ENCODE measurements at places on chromosomes 11 and 22.

DNA sequence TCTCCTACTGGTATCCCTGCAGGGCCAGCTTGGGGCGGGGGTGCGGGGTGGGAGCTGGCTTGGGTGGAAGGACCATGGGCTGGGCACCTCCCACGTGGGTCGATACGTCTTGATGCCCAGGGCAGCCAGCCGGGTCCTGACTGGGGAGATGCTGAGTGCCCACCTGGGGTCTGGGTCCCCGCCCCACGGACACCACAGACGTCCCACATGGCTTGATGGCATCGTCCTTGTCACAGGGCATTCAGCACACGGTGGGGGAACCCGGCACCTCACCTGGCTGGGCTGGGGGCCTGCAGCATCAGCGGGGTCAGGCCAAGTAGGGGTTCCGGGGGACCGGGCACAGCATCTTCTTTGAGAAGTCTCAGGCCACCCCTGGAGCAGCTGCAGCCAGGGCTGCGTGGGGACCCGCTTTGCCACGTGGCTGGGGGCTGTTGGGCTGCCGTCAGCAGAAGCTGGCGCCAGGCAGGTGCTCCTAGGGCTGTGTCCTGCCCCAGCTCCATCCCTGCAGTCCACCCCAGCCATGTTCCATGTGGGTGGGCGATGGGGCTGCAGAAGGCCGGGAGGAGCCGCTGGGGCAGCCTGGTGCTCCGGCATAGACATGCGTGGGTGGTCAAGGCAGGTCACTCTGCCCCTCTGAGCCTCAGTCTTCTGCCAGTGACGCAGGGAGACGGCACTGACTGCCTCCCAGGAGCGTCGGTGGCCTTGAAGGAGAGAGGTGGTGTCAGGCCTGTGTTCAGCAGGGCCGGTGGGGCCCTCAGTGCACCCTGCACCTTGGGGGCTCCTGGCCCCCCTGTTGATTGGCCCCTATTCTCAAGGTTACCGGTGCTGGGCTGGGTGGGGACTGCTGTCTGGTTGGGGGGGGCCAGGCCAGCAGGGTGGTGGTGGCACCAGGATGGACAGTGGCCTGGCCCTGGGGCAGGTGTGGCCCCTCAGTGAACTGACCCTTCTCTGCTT, 8.4 kb downstream of the SELENOO start:
- DNase-seq, result peak; percentile 5

GRCh38 chr22:42856179-42856864, 751 bp downstream of the ARFGAP3 start:
- peak; percentile 64 for DNase-seq

DNA sequence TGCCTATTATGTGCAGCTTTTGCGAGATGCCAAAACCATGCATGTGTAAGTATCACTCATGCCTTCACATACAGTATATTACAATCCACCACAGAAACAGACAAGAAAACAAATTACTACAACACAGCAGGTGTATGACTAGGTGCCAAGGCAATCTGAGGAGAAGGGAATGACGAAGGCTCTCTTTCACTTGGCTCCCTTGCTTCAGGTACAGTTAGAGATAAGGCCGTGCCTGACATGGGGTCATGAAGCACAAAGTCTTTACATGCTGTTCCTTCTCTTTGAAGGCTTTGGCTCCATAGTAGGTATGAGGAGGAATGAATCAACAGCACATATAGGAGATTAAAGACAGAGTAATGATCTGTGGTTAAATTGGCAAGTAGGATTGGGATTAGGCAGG, 65.2 kb upstream of the FSHB start:
- DNase-seq, result no peak

DNA sequence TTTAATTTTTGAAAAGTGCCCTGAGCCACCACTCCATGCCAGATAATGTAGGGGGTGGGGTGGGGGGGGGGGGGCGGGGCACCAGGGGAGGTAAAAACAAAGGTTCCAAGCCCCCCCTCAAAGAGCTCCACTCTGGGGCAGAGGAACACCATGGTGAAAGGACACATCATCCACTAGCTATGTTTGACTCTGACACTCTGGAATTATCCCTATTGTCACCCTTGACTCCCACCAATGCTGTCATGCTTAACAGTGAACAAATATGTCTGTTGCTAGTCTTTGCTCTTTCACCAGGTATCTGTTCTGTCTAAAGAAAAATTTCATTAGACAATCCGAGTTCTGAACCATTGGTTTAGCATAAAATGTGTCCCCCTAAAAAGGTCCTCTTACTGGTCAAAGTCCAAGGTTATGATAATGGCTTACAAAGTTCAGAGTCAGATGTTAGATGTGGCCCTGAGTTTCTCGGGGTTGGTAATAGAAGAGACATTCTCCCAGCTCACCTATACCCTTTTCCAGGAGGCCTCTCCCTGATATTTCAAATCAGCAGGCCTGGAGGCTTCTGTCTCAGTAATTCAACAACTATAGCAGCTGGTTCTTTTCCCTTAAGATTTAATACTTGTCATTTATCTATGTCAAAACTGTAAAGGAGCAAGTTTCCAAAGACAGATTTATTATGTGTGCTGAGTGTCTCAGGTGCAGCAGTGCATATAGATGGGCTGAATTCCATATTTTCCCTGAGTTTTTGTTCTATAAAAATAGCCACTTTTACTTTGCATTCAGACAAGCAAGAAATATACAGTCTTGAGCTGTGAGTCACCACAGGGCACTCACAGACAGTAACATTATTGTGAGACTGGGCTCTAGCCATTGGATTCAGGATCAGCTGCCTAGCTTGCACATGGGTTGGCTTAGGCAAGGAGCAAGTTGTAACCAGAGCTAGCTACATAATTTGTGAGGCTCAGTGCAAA, 174.1 kb downstream of the CSNK2A3 start:
- no peak for DNase-seq

GRCh38 chr11:113384551-113384950, 3.0 kb upstream of the ANKK1 start:
- DNase-seq, result no peak

- DNase-seq, result no peak
These were observed 62.4 kb downstream of the PARVB start for GRCh38 chr22:44086271-44087088.

GRCh38 chr11:96218901-96219300, 124.1 kb downstream of the MAML2 start:
- no peak for DNase-seq

DNA sequence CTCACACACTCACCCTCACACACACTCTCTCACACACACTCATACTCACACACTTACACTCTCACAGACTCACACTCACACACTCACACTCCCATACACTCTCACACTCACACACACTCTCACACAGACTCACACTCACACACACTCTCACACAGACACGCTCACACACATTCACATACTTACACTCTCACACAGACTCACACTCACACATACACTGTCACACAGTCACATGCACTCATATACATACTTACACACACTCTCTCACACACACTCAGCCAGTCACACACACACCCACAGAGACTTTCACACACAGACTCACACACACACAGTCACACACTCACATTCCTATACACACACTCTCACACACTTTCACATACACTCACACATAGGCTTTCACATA, 1478.8 kb downstream of the BRD1 start:
- DNase-seq, result no peak

DNA sequence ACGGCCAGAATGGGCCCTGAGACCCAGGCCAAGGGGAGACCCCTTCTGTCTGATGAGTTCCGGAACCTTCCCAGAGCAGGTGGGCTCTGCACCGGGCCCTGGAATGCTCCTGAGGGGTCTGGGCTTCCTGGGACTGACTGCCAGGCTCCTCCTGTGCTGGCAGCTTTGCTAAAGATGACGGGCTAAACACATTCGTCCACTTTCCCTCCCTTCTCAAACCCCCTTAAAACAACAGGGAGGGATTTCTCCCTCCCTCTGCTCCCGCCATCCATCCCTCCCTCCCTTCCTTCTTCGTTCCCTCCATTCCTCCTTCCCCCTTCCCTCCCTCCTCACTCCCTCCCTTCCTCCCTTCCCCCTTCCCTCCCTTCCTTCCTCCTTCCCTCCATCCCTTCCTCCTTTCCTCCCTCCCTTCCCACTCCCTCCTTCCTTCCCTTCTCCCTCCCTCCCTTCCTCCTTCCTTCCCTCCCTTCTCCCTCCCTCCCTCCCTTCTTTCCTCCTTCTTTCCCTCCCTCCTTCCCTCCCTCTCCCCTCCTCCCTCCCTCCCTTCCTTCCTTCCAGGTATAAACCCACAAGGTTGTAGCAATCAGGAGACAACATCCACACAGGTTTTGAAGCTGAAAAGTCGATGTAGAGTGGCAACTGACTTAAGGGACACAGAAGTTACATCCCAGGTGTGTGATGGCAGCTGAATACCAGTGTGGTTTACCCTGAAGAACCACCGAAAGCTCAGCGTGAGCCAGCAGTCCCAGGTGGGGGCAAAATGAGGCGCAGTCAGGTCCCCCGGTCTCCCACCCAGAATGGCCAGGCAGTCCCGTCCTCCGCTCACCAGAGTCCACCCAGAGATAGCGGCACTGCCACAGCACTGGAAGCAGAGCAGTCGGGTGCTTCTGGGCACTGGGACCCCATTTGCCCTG, 18.8 kb upstream of the MGAT3 start:
- peak; percentile 61 for DNase-seq

- DNase-seq, result no peak
These were observed 4.5 kb downstream of the INPP5J start for GRCh38 chr22:31127181-31127772.

GRCh38 chr11:8362899-8363298, 99.2 kb upstream of the LMO1 start:
- no peak for DNase-seq

GRCh38 chr11:18012122-18012905, 533 bp downstream of the SERGEF start:
- peak; percentile 31 for DNase-seq

- no peak for DNase-seq
These were observed 42.4 kb upstream of the API5 start for GRCh38 chr11:43269254-43269918.

DNA sequence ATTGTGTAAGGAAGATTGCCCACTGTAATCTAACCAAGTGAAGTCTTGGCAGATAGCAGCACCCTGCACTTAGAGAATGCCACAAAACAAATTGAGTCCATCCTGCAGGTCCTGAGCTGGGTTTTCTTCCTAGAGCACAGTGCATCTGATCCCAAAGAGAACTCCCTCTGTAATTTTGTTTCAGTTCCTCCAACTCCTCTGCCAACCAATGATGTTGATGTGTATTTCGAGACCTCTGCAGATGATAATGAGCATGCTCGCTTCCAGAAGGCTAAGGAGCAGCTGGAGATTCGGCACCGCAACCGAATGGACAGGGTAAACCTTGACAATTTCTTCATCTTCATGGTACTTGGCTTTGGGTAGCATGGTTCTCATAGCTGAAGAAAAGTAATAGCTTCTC, 33.1 kb upstream of the ST14 start:
- DNase-seq, result no peak

- no peak for DNase-seq
These were observed 18.6 kb downstream of the CTTN start for GRCh38 chr11:70416881-70417280.

- no peak for DNase-seq
These were observed 41.1 kb downstream of the KCNC1 start for GRCh38 chr11:17775507-17776211.

DNA sequence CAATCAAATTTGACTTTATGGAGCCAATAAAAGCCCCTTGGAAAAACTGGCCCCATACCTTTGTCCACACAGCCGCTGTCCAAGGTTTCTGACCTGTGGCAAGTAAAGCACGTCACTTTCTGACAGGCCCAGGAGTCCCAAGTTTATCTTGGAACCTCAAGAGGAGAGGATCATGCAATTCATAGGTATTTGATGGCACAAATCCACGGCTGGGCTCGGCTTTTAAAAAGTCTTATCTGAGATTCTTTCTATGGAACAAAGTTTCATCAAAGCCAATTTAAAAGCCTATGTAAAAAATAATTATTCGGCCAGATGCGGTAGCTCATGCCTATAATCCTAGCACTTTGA, 13.6 kb downstream of the TMEM138 start:
- no peak for DNase-seq

- no peak for DNase-seq
These were observed 4.6 kb downstream of the BID start for GRCh38 chr22:17769716-17770082.

DNA sequence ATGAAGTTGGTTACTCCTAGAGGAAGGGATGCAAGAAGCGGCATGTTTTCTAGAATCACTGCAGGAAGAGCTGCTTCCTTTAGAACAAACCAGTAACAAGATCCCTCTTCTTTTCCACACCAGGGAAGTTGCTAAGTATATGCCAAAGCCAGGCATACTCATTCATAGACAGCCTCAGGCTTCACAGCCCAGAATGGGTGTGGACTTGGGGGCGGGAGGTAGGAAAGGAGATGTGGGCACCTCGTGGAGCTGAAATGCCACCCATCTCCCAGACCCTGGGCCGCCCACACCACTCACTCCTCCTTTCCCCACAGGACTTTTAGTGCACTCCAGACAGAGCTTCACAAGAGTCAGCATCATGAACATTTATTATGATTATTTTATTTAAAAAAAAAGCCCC, 16.0 kb upstream of the TMEM121B start:
- no peak for DNase-seq

DNA sequence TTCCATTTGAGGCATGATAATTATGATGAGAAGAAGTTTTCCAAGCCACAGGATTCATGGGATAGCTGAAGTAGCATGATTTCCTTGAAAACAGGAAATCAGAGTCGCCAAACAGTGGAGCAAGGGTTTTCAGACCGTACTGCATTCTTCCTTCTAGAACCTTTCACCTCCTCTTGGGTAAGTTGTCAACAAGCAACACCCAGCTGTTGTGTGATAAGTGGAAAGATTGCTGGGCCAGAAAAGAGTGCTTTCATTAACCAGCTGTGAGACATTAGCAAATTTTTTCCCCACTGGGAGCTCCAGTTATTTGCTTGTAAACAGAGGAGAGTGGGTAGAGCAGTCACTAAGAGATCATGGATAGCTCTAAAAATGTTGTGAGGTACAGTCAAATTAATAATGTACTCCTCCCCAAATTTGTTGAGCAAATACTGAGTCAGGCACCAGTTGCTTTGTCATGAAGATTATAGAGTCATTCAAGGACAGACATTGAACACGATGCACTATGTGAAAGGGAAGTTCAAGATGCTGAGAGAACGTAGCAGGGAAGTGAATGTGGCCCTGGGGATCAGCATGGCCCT, 11.7 kb upstream of the MPEG1 start:
- peak; percentile 31 for DNase-seq

DNA sequence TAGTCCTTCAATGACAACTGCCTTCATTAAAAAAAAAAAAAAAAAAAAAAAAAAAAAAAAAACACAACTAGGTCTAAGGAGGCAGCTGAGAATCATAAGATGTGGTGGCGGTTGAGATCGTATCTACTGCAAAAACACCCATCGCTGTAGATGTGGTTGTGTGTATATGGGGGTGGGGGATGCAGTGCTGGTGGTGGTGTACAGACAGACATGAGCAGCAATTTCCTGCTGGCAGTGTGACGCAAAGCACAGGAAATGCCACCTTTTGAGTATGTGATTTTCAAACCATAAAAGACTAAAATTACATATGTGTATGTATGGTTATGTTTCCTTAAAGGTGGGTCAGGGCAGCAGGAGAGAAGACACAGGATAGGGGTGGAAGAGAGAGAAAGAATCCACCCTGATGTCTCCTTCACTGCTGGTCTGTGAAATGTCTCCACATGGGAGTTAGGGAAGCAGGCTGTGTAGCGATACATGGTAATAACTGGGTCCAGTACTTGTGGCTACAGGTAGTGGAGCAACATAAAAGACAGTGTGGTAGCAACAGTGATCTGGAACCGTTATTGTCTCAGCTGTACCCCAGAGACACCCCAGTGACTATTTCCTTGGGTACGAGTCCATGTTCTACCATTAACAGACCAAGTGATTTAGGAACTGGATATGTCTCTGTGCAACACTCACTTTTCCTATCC, 57.9 kb downstream of the SYTL2 start:
- no peak for DNase-seq

GRCh38 chr22:45097061-45097460, 66.7 kb upstream of the NUP50 start:
- no peak for DNase-seq

- DNase-seq, result no peak
These were observed 9.6 kb downstream of the NAGA start for GRCh38 chr22:42061041-42061440.

Measured in GM12865 (cell line).